ENCODE measurements at places on chromosomes 2 and 18. TPM values are rescaled to one million over a fixed set of nuclear protein-coding genes. Genes with fewer than 3 reads are reported as not detected.

DNA sequence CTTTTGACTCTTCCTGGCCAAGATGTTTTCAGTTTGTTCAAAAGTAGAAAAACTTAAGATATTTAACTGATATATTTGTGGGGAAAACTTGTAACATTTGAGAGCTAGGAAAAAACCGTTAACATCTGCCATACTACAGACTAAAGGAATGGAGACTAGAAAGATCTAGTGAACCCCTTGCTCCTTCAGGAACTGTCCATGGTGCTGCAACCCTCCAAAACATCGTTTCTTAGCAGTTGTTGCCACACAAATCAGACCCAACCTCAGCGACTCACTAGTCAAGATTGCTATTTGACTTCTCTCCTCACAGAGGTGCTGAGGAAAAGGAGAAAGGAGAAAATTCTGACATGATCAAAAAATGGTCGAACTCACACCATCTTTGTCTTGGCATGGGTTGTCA, 393.8 kb upstream of the LYPD1 start:
- H3K27me3 ChIP-seq: no peaks in the 10 kb centered on the region
- no peaks in the 10 kb centered on the region for H3K36me3 ChIP-seq
- DNase-seq: no peak
- no peaks in the 10 kb centered on the region for H3K4me1 ChIP-seq
- no peak overlapping the region for H3K4me3 ChIP-seq
- H3K27ac ChIP-seq: no peak overlapping the region

Gene LYPD6B
- total RNA-seq: 2.9 TPM

- no peak for DNase-seq
- H3K27ac ChIP-seq: no peak overlapping the region
- no peaks in the 10 kb centered on the region for H3K36me3 ChIP-seq
- H3K27me3 ChIP-seq: peaks cover 74% of the 10 kb centered on the region
These were observed 165.4 kb downstream of the MSH2 start for GRCh38 chr2:47568164-47568850.

DNA sequence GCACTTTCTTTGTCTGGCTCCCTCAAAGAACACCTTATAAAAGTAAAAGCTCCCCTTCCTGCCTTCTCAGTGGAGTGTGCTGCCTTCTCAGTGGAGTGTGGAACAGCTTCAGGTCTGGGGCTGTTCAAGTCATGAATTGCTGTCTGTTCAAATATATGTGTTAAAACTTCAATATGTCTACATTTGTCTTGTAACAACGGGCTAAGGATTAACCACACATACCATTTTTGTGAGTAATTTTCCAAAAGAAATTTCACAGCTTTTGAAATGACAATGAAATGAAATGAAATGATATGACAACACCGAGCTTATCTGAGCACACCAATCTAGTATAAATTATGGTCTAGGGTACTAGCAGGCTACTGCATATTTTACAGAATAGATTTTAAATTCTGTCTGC, 42.9 kb downstream of the CABYR start:
- no peaks in the 10 kb centered on the region for H3K27me3 ChIP-seq
- peaks cover 4% of the 10 kb centered on the region for H3K36me3 ChIP-seq
- H3K27ac ChIP-seq: peak overlapping the region; percentile 50
- no peak overlapping the region for H3K4me3 ChIP-seq

DNA sequence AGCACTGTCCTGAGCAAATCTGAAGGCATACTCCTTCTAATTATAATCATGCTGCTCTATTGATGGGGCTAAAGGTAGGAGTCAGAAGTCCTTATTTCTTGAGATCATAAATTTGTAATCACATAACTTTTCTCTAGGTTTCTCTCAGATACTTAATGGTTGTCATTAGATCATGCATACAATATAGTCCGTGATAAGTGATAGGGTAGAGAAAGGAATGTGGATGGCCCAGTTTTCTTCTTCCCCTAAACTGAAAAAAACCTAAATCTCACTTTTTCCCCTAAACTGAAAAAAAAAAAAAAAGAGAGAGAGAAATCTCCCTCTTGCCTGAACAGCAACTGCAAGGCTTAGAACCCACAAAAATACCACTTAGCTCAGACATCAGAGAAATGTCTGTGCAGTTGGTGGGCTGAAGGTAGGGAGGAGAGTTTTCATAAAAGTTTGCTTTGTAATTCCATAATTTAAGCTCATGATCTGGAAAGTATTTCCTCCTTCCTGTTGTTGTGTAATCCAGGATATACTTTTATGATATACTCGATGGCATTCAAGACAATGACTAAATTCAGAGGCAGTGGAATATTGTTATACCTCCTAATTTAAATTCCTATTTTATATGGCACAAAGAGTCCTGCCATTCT, 79.3 kb upstream of the ITPRID2 start:
- no peaks in the 10 kb centered on the region for H3K27me3 ChIP-seq
- H3K27ac ChIP-seq: no peak overlapping the region
- DNase-seq: no peak
- H3K4me1 ChIP-seq: peaks cover 25% of the 10 kb centered on the region
- H3K36me3 ChIP-seq: no peaks in the 10 kb centered on the region

DNA sequence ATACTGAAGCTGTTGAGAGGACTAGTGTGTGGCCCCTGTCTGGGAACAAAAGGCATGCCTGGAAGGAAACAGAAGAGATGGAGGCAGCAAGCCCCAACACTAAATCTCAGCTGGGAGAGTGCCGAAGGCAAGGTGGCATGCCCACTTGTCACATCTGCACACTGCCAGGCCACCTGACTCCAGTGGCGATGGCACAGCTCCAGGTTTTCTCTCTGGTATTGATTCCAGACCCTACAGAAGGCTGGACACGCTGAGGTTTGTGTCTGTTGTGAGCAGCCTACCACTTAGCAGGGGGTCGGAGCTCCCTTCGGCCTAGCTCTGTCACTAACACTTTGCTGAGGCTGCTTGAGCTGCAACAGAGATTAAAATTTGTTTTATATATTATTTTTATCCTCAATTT, 307.3 kb downstream of the TDRD15 start:
- no peak for DNase-seq
- H3K27me3 ChIP-seq: no peaks in the 10 kb centered on the region
- H3K4me3 ChIP-seq: no peak overlapping the region
- H3K4me1 ChIP-seq: no peaks in the 10 kb centered on the region
- no peaks in the 10 kb centered on the region for H3K36me3 ChIP-seq

Gene ID2
- total RNA-seq: 139 TPM

Gene ERBB4
- total RNA-seq: not detected

DNA sequence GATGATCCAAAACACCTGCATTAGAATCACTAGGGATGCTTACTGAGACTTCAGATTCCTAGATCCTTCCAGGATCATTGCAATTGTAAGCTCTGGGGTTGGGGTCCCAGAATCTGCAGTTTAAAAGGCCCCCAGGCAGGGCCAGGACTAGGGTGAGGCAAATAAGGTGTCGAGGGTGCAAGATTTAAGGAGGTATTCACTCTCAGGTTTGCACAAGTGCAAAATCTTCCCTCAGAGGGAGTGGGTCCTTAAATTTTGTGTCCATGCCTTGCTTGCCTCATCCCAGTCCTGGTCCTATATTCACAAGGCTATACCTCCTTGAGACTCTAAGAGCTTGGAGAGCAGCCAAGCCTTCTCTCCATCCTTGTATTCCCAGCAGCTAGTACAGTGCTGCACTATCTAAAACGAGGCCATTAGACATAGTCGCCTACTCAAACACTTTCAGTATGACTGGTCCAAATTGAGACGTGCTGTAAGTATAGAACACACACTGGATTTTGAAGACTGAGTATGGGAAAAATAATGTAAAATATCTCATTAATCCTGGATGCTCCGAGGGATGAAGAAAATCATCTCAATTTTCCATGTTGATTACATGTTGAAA, 31.6 kb upstream of the MREG start:
- H3K27me3 ChIP-seq: no peaks in the 10 kb centered on the region
- H3K27ac ChIP-seq: no peak overlapping the region
- H3K36me3 ChIP-seq: no peaks in the 10 kb centered on the region
- no peak for DNase-seq

DNA sequence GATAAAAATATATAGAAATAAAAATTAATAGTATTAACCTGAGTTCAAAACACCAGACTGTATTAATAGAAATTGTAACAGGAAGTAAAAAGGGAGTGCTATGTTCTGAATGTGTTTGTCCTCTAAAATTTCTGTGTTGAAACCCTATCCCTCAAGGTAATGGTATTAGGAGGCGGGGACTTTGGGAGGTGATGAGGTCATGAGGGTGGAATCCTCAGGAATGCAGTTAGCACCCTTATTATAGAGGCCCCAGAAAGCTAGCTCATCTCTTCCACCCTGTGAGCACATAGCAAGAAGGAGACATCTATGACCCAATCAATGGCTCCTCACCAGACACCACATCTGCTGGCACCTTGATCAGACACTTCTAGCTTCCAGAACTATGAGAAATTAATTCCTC, 124.5 kb downstream of the CMPK2 start:
- DNase-seq: no peak
- no peaks in the 10 kb centered on the region for H3K4me1 ChIP-seq
- H3K27me3 ChIP-seq: no peaks in the 10 kb centered on the region
- H3K27ac ChIP-seq: no peak overlapping the region
- no peak overlapping the region for H3K4me3 ChIP-seq

DNA sequence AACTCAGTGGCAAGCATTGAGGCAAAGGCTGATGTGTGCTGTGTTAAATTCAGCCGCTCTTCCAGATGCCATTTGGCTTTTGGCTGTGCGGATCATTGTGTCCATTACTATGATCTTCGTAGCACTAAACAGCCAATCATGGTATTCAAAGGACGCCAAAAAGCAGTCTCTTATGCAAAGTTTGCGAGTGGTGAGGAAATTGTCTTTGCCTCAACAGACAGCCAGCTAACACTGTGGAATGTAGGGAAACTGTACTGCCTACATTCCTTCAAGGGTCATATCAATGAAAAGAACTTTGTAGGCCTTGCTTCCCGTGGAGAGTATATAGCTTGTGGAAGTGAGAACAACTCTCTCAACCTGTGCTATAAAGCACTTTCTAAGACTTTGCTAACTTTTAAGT, 195.5 kb upstream of the RAB12 start:
- no peak overlapping the region for H3K27ac ChIP-seq
- no peak for DNase-seq
- H3K4me1 ChIP-seq: no peaks in the 10 kb centered on the region
- no peak overlapping the region for H3K4me3 ChIP-seq

Gene VRK2
- 22.1 TPM for total RNA-seq

Gene MYOM1
- 1.8 TPM for total RNA-seq

DNA sequence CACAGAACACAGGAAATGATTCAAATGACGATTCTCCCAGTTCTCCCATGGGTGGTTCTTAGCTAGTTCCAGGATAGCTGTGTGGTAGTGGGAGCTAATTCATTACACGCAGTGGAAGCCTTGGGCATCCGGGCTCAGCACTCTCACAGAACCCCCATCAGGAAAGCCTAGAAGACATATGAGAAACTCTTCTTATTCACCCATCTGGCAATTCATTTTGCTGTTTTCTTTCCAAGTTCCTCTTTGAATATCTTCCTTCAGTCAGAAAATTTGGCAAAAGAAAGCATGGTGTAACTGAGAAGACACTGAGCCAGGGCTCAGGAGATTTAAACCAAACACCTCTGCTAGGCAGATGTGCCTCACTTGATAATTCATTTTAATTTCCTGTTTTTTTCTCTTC, 85.2 kb upstream of the FN1 start:
- no peaks in the 10 kb centered on the region for H3K36me3 ChIP-seq
- no peak overlapping the region for H3K27ac ChIP-seq
- no peaks in the 10 kb centered on the region for H3K27me3 ChIP-seq

DNA sequence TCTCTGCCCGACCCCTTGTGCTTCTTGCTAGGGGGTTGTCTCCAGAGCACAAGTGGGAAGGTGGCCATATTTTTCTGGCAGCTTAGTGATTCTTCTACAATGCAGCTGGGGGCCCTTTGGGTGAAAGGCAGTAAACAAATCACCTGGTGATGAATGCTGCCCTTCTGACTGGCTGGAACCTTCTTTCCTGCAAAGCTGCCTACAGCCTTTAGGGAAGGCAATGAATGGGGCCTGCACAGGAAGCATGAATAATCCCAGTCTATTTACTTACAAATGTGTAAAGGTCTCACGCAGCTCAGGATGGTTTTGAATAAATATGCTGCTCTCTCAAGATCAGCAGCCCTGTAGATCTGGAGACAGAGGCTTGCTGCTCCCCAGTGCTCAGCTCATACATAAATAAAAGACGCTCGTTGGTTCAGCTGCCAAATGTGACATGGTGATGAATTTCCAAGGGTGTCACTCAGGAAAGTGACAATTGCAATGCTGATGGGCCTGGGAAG, 289.2 kb downstream of the TDRD15 start:
- H3K27ac ChIP-seq: no peak overlapping the region
- H3K36me3 ChIP-seq: no peaks in the 10 kb centered on the region
- DNase-seq: no peak
- no peaks in the 10 kb centered on the region for H3K4me1 ChIP-seq
- no peaks in the 10 kb centered on the region for H3K27me3 ChIP-seq

- no peaks in the 10 kb centered on the region for H3K27me3 ChIP-seq
- peaks cover 15% of the 10 kb centered on the region for H3K4me1 ChIP-seq
- no peak for DNase-seq
- no peak overlapping the region for H3K27ac ChIP-seq
- H3K4me3 ChIP-seq: no peak overlapping the region
These were observed 73.1 kb downstream of the MAPRE2 start for GRCh38 chr18:35114305-35114704.

Gene GCG
- not detected for total RNA-seq

Gene C2orf66
- total RNA-seq: 0.36 TPM

- peaks cover 29% of the 10 kb centered on the region for H3K36me3 ChIP-seq
- no peaks in the 10 kb centered on the region for H3K4me1 ChIP-seq
- no peak overlapping the region for H3K4me3 ChIP-seq
- no peaks in the 10 kb centered on the region for H3K27me3 ChIP-seq
These were observed 40.8 kb downstream of the TRIP12 start for GRCh38 chr2:229880892-229881586.

DNA sequence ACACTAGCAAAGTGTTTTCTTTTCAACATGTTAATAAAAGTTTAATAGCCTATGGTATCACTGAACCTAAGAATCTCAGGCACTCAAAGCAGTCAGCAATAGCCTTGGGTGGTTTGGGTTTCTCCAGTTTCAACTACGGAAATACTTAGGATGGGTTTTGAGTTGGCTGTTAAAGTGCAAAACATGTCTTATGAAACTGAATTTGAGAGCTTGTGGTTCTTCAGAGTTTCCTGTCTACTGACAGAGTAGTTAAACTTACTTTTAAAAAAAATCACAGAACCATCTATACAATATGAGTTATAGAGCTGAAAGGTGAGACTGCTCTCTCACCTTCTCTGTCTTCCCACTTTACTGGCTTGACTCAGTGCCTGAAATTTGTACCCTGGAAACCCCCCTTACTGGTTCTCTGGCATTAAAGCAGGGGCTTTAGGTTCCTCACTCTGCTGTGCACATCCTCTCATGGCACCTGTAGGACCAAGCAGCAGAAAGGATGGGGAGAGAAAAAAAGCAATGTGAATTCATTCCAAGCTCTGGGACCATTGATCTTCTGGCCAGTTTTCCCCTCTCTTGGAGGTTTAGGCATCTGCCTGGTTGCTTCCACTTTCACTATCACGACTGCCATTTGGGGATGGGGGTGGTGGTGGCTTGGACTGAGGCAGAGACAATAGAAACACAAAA, 18.1 kb downstream of the CCDC141 start:
- peak overlapping the region; percentile 59 for H3K4me3 ChIP-seq
- no peak overlapping the region for H3K27ac ChIP-seq
- no peak for DNase-seq
- H3K4me1 ChIP-seq: no peaks in the 10 kb centered on the region

Data from osteoblast (primary cell).